ENCODE measurements at places on chromosomes 2 and 18.

DNA sequence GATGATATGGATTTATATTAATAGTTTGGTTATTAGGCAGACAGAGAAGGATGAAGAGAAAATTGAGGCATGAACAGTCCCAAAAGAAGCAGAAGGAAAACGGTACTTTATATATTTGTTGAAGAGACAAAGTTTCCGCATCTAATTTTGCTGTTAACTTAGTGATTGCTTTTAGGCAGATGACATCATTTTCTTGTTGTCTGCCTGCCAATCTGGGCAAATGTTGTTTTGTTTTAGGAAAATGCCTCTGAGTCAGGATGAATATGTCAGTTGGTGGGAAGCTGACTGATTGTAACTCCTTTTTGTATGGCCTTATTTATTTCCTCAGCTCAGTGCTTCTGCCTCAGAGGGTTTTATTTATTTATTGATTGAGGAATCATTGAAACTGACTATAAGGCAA is 52.5 kb upstream of the CAVIN2 start:
- no peak for DNase-seq

DNA sequence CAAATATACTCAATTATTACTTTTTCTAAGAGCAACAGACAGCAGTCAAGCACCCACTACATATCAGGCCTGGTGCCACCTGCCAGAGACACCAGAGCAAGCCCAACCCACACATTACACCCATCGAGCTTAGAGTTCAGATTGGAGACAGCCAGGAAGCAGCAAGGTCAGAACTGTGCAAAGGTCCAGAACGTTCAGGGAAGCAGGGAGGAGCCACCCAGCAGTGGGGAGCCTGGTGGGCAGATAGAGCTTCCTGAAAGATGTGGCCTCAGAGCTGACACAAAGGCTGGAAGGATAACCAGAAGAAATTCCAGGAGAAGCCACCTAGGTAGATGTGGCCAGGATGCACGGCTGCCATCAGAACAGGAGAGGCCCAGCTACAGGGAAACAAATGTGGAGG is 440.5 kb upstream of the ID2 start:
- DNase-seq, result no peak

GRCh38 chr2:37459095-37459981 is 114.9 kb downstream of the QPCT start:
- no peak for DNase-seq

- no peak for DNase-seq
These were observed 313.8 kb upstream of the MMADHC start for GRCh38 chr2:149901231-149901859.

DNA sequence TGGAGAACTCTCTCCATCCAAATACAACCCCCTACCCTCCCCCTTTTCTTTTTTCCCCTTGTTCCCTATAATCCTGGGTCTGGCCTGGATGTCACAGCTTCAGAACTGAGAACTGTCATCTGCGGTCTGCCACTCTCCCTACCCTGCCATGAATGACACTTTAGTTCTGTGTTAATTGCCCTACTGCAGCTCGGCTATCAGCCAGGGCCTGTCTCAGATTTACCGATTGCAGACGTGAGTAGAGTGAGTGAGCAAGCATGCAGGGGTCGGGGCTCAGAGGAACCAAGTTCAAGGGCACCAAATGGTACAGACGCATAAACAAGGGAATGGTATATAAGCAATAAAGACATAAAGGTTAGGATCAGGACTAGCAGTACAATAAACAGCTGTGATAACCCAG is 967.8 kb downstream of the BCL11A start:
- no peak for DNase-seq

GRCh38 chr2:132757676-132758075 is 87.7 kb upstream of the LYPD1 start:
- DNase-seq, result no peak

DNA sequence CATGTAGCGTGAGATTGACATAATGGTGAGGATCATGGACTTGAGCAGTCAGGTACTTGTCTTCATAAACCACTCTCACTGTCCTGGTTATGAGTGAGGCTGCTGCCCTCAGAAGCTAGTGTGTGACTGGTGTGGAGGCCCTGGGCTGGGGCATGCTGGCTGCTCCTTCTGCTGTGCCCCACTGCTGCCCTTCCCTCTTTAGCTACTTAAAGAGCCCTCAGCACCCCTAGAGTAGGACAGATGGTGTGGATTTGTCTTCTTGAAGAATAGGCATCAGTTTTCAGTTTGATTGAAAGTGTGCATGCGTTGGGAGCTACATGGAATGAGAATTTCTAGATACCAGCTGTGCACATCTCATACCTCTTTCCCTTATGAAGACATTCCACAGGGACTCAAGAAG is 15.4 kb downstream of the CPLX4 start:
- no peak for DNase-seq

DNA sequence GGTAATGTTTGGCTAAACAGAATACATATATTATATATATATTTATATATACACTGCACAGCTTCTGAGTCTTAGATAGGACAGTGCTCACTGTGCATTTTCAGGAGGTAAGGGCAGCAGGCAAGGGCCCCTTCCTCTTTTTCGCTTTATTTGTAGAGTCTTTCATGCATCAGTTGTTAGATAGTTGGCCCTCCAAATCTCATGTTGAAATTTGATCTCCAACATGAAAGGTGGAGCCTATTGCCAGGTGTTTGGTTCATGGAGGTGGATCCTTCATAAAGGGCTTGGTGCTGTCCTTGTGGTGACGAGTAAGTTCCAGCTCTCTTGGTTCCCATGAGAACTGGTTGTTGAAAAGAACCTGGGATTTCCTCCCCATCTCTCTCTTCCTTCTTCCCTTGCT is 48.1 kb downstream of the TSN start:
- DNase-seq, result no peak

- DNase-seq, result no peak
These were observed 80.7 kb downstream of the SDC1 start for GRCh38 chr2:20144196-20144595.

DNA sequence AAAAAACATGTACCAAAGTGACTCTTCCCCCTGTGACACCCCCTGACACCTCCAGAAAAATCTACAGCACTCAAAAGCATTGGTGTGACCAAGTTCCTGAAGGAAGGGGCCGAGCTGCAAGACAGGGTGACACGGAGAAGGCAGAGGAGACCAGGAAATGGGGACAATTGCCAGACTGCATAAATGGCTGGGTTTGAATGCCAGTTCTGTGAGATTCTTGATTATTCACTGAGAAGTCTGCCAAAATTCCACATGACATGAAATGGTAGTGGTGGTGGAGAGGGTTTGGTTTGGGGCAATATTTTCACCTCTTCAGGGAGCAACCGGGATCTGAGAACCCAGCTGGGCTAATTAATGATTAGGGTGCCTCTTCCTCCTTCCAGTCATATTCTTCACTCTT is 178.5 kb downstream of the ARL4C start:
- DNase-seq, result no peak

Data from CMK (cell line).